Natural killer cell treated with Interleukin-12 subunit alpha and Interleukin-12 subunit beta and Interleukin-15 and Interleukin-18, amount 100 ng/mL, for 72 hours (primary cell): ENCODE measurements at places on chromosomes 3 and 15.

- no peak for DNase-seq
Observed at GRCh38 chr15:40960925-40961324, 7.7 kb downstream of the CHAC1 start.

DNA sequence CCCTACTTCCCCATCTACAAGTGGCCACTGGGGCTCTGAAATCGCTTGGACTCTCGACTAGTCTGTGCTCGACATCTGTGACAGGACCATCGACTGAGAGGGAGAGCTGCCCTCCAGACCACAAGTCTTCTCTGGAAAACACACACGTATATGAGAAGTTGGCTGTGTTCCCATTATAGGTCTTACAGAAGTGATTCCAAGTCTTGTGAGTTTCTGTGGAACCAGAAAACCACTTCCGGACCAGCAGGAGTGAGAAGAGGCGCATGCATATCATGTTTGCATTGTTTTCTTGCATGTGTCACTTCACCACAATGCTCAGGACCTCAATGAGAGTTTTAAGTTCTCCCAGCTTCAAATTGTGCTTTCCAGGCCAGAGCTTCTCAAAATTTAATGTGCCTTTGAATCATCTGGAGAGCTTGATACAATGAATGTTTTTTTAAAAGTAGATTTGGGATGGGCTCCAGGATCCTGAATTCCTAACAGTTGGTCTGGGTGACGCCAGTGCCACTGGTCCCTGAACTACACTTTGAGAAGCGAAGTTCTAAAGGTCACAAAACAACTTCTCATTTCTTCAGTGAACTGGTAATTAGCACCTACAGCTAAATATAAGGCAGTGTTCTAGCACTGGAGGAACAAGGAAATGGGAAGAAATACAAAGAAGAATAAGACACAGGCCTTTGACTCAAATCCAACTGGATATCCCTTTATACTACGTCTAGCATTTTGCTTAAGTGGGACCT, 15.7 kb downstream of the LIPC start:
- DNase-seq = no peak

- DNase-seq = no peak
Observed at GRCh38 chr3:12934431-12934830, 93.1 kb upstream of the RPL32 start.

DNA sequence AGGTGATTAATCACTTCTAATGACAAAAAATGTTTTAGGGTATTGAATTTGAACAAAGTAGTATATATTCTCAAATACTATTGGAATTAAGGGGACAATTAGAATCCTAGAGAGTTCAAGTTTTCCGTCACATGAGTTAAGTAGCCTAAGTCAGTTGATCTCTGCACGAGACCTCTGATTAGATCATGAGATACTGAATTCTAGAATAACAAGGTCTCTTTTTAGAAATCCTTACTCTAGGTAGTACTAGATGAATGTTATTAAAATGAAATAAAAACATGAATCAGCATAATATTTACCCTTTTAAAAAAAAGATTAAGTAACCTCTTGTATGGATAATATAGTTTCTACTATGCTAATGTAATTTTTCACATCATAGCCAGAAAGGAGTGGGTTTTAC, 43.4 kb downstream of the MYO5A start:
- DNase-seq = no peak

- DNase-seq = no peak
Observed at GRCh38 chr15:32057876-32058425, 27.6 kb downstream of the CHRNA7 start.

- no peak for DNase-seq
Observed at GRCh38 chr3:161415506-161416231, 44.4 kb upstream of the SPTSSB start.

- no peak for DNase-seq
Observed at GRCh38 chr15:29046281-29046810, 160.6 kb downstream of the APBA2 start.

DNA sequence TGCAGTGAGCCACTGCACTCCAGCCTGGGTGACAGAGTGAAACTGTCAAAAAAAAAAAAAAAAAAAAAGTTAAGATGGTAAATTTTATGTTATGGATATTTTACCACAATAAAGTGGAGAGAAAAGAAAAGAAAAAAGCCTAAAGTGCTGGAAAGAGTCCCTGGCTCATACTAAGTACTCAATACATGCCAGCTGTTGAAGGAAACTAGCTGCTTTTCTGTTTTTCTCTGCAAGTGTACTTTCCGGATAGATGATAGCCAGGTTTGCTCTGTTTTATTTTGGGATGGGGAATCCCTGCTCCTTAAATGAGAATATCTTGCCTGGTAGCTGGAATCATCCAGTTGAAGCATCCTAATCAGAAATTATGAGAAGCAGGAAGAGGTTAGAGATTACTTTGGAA, 10.9 kb downstream of the EID1 start:
- DNase-seq = no peak

- no peak for DNase-seq
Observed at GRCh38 chr3:71591101-71591500, 7.6 kb upstream of the FOXP1 start.

DNA sequence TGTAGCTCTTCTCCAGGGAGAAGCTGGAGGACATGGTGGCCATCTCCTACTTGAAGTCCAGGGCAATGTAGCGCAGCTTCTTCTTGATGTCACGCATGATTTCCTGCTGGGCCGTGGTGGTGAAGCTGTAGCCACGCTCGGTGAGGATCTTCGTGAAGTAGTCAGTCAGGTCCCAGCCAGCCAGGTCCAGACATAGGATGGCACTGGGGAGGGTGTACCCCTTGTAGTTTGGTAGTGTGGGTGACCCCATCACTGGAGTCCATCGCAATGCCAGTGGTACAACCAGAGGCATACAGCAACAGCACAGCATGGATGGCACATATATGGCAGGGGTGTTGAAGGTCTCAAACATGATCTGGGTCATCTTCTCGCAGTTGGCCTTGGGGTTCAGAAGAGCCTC, 7.0 kb upstream of the LPCAT4 start:
- no peak for DNase-seq

DNA sequence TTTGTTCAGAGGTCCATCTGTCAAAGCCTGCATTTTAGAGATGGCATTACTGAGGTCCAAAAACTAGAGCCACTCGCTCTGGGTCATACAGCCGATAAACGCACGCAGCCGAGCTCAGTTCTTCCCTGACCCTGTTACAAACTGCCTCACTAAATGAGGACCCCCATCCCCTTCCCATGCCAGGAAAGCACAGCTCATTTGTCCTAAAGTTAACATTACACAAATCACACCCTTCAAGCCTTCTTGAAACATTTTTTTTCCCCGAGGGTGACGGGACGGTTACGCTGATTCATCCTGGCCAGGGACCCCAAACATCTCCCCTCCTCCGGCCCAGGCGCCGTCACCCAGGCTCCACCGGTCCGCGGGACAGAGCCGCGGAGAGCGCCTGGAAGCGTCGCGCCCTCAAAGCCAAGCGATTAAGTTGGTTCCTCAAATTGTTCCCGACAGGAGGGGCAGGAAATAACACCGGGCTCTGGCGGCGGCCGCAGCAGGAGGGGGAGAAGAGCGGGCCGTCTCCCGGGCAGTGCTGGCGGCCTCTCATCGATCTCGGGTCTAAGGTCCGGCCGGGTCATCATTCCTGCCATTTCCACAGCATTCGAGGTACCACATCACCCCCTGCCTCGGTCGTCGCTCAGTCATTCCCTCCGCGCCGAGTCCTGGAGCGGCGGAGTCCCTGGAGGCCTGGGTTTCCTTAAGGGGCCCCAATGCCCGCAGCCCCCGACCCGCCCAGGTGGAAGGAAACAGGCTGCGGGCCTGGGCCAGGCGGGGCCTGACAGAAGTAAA, 619 bp upstream of the CMTM8 start:
- DNase-seq = no peak

DNA sequence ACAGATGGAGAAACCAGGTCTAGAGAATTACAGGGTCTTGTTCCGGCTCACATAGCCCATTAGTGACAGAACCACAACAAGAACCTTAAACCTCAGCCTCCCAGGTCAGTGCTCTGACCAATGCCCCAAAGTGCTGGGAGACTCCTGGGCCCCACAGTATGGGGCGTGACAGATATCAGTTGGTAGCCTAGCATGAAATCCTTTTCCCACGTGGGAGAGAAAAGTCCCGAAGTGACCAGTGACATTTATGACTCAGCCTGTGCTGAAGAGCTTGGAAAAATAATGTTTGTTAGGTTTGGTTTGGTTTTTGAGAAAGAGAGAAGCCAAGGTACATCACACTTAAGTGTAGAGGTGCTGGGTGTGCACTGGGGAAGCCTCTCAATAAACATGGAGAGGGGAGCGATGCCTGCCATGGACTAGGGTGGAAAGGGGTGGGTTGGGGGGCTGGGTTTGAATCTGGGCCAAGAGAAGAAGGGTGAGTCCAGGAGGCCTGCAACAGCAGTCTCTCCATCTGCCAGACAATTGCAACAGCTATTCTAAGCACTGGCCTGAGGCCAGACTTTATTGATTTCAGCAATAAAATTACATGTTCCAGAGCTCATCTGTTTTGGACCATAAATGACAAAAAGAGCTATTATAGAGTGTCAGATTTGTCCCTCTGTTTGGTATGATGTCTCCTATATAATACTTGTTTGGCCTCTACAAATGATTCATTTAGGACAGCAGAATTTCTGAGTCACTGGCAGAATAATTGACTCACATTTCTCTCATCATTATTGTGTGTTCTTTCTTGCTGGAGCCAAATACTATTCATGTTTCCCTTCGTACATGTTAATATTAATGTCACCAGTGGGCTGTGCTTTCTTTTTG, 43.4 kb downstream of the C2CD4A start:
- no peak for DNase-seq
